ENCODE measurements at places on chromosomes 3 and 15.

- no peak for DNase-seq
Measured at GRCh38 chr3:42175386-42176240, 84.5 kb downstream of the TRAK1 start.

DNA sequence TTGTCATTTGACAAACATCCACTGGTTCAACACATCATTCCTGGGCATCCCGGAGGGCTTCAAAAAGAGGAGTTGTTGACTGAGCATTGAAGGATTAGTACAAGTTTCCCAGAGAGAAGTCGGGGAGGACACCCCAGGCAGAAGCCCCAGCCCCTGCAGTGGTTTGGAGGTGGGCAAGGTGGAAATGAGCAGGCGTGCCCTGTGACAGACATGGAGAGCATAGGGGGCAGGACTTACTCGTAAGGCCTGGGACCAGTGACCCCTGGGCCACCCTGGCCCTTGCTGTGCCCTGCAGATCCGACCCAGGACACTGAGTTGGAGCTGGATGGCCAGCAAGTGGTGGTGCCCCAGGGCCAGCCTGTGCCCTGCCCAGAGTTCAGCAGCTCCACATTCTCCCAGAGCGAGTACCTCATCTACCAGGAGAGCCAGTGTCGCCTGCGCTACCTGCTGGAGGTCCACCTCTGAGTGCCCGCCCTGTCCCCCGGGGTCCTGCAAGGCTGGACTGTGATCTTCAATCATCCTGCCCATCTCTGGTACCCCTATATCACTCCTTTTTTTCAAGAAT is 5.9 kb downstream of the PARP3 start:
- no peak for DNase-seq

- DNase-seq: no peak
Measured at GRCh38 chr3:155488671-155489070, 195.2 kb upstream of the STRIT1 start.

- DNase-seq: no peak
Measured at GRCh38 chr15:88707771-88708654, 69.2 kb downstream of the ISG20 start.

DNA sequence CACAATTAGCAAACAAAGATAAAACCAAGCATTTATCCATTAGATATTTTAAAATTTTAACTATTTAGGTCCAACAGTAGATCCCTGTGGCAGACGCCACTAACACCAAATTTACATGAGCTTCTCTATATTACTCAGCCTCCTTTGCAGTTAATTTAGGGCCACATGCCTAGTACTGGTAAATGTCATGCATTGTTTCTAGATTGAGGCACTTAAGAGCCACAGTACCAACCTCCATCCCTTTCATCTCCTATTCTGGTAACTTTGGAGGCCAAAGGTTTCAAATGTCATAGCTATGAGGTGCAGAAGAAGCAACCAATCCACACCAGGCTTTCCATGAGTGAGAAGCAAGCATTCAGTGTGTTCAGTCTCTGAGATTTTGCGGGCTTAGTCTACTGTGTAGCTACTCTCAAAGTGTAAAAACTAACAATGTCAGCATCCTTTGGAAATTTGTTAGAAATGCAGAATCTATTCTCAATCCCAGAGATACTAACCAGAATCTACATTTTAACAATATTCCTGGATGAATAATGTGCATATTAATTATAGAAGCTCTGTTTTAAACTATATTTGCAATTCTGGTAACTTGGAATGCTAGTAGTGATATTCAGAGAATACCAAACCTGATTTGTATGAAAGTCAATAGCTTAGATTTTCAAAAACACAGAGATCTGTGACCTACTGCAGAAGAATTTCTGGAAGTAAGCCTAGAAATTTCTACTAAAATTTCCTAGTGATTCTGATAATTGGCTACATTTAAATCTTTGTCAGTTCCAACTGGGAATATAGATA is 206.3 kb upstream of the CD96 start:
- no peak for DNase-seq

GRCh38 chr3:129919357-129919756 is 25.8 kb upstream of the TMCC1 start:
- DNase-seq: no peak

DNA sequence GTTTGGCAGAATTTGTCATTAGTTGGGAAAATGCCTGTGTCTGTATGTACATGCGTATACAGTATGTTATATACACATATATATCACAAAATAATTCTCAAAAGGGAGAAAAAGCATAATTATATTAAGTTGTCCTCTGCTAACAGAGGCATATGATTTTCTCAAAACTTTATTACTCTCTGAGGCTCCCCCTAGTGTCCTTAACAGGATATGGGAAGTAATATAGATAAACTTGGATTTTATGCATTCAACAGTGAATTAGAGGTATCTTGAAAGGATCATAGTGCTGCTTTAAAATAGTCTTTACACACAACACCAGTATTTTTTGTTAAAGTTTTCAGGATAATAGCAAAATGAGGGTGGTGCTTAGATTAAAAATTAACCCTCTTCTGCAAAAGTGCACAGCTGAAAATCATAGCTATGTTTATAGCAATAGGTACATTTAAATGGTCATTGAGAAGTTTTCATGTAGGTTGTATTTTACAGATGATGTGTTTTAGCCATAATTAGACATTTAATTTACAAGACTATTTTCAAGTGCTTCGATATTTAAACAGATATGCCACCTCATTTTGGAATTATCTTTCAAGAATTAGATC is 454.0 kb upstream of the ROBO2 start:
- DNase-seq: no peak

GRCh38 chr3:42055291-42055690 is 35.9 kb upstream of the TRAK1 start:
- no peak for DNase-seq

- no peak for DNase-seq
Measured at GRCh38 chr15:20106026-20106425, 435.6 kb downstream of the GOLGA6L6 start.

DNA sequence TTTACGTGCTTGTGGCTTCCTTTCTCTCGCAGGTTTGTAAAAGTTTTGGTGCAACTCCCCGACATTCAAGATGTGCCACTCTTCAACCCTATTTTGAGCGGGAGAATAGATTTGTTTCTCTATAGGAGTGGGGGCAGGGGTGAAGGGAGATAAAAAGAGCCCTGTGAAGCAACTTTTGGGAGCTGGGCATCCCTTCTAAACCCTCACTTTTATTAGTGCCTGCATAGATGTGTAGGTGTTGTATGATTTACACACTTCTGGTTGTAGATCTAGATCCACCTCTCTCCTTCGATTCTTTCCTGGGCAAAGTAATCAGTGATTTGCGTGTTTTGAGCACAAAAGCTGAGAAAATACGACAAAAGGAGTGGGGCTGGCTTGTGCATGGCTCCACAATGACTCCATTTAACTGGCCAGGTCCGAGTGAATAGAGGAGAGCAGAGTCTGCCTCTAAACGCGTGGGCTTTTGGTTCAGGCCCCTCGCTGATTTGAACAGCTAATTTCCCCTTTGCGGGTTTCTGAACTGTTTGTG is 17.7 kb downstream of the SOX2 start:
- no peak for DNase-seq

DNA sequence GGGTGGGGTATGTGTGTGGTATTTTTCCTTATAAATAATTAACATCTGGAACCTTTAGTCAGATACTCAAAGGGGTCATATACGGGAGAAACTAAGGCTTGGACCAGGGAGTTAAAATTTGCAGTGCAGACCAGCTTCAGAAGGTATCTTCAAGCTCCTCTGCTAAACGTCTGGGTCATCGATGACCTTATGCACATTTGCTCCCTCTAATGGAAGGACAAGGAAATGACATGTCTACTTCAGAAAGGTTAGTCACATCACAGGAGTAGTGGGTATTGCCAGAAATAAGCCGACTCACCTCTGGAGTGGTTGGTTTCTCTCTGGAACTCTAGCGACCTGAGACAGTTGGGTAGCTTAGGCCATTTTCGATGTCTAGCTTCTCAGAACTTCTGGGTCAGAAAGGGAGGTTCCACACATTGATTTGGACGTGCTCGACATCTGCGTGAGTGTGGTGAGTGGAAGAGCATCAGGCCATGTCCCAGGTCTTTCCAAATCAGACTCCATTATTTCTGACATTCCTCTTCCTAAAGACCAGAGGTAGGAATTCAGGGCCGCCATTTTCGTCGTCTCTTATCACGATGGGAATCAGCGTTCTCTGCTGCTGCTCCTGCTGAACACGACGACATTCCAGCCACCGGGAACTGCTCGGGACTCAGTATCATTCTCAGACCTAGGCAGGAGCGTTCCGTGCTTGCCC is 31.8 kb upstream of the RASA2 start:
- DNase-seq: peak; percentile 38

- peak; percentile 71 for DNase-seq
Measured at GRCh38 chr3:195558602-195559001, 15.5 kb upstream of the PPP1R2 start.

DNA sequence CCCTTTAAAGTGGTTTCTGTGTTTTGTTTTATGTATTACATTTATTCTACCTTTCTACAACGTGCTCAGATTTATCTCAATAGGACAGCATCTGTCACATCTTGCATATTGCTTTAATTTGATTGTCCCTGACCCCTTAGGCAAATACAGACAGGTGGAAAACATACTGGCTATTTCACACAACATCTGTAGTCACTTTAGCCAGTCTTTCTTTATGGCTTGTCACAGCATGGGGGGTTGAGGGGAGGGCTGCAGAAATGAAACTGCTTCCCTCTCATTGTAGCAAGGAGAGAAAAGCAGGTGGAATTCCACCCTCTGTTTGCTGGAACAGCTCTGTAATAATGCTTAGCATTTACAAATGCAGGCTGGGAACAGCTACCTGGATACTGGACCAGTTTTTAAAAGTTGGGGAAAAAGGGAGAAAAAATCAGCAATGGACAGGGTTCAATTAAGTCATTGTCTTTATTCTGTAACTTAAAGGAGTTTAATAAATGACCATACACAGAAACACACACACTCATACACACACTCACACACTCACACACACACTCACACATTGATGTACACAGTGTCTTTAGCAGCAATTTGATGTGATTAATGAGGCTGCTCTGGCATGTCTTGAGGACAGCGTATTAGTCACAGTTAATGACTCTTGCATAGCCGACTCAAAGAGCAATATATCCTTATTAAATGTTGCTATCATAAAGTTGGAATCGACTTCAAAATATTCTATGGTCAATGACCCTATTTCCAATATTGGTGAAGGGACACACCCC is 283.7 kb upstream of the GBE1 start:
- no peak for DNase-seq

GRCh38 chr3:101811875-101812274 is 32.9 kb downstream of the NXPE3 start:
- DNase-seq: no peak

DNA sequence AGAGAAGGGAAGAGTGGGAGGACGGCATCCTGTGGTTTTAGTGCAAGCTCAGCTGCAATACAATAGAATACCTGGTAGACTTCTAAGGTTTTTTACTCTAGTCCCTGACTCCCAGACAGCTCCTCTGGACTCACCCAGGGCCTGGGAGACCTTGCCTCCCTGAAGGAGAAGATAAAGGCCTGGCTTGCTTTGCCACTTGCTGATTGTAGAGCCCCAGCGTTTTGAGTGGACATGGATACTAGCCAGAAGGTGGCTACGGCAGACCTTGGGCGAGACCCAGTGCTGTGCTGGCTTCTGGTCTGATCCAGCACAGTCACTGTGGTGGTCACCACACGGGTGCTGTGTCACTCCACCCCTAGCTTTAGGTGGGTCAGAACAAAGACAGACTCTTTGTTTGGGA is 72.2 kb upstream of the TTC14 start:
- no peak for DNase-seq

- no peak for DNase-seq
Measured at GRCh38 chr3:27127879-27128278, 241.3 kb downstream of the NEK10 start.

DNA sequence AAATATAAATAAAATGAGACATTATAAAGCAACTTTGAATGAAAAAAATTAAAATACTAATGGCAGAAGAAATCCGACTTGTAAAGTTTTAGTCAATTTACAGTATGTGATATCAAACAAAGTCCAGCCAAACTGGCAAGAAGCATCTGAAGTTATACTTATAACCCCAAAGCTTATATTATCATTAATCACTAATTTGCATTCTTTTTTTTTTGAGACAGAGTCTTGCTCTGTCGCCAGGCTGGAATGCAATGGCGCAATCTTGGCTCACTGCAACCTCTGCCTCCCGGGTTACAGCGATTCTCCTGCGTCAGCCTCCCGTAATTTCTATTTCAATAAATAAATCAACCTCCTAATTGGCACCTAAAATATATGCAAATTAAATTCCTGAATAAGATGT is 80.1 kb downstream of the AQR start:
- no peak for DNase-seq

Data from CD4-positive, alpha-beta T cell treated with Interleukin-4 for 1 hour (primary cell).